ENCODE measurements at places on chromosomes 1 and 21.

DNA sequence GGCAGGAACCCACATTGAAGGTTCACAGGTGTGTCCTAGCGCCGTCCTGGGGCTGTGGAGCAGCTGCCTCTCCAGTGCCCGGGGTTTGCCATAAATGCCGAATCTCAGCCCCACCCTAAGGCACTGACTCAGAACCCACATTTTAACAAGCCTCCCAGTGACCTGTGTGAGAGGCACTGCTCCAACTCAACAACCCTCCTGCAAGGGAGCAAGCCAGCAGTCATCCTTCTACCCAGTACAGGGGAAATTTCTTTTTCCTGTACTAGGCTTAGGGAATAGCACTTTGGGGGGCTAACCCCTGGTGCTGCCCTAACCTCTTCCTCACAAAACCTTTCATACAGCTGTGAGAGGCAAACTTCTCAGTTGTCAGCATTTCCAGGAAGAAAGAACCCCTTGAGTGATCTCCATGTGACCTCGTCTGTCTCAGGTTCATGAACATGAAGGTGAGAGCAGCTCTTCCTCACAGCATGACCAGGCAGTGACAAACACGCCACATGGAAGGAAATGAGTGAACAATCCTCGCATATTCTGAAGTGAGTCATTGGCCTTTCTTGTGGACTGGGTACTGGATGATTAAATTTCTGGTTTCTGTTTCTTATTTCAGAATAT, 11.4 kb upstream of the BCAR3 start:
- DNase-seq: no peak

DNA sequence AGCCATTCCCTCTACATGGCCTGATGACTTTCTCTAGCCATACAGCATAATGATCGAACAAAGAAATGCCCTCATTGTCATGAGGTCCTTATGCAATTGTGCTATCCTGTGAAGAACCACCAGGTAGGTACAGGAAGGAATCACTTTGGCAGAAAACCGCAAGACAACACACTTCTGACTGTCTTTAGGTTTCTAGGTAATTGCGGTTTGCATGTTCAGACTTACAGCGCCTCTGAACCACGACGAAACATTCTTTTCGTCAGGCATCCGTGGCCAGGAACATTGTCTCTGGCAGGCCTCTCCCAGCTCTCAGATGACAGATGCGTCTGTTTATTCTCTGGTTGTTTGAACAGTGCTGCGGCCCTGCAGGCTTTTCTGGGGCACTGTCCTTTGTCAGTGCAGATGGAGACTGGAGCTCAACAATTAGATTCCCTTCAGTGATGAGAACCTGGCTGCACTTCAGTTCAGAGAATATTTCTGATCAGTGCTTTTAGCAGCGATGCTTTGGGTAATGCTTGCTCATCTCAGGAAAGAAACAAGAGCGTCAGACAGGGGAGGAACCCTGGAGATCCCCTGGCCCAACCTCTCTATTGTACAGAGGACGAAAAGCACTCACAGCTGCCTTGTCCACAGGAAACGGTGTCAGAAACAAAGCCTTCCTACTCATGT, 63.4 kb downstream of the B3GALT5 start:
- DNase-seq: no peak

- DNase-seq: no peak
Measured at GRCh38 chr1:22340873-22341272, 110.8 kb upstream of the ZBTB40 start.

DNA sequence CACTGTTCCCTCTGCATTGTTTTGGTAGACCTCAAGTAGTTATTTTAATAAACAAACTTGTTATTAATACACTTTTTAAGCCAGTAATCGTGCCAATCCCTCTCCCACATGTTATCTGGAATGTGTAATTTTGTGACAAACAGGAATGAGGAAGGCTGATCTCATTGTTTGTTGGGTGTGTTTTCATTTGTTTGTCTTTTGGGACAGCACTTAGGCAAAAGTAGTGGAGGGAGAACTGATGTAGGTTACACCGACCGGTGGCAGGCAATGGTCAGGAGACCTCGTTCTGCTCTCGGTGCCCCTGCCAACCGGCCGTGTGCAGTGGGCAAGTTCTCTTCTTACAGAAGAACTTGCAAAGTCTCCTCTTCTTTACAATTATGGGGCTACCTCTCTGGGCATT, 99.8 kb downstream of the HUNK start:
- no peak for DNase-seq

DNA sequence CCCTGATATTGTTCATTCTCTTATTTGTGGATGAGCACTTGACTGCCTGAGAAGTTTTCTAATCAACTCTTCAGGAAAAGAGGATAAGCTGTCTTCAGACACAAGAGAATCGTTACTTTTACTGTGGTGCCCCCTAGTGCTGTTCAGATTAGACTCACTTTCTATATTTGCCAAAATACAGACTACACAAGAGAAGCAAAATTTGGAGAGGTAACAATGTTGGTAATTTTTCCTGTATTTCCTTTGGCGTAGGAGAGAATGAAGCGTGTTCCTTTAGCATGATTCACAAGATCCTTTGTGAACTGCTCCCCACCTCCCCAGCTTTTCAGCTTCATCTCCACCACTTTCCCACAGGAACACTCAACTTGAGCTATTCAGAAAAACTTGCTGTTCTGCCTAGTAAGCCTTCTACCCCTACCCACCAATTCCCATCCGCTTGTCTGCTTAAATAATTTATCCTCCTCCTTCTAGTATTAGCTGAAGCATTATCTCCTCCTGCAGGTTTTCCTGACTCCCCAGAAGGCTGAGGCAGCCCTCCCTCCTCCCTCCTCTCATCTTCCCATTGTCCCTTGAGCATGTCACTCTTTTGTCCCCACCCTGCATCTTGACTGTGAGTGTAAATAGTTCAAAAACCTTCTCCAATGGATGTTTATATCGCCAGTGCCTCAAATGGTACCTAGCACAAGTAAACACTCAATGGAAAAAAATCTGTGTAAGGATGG, 4.5 kb downstream of the TNFSF4 start:
- DNase-seq: no peak

DNA sequence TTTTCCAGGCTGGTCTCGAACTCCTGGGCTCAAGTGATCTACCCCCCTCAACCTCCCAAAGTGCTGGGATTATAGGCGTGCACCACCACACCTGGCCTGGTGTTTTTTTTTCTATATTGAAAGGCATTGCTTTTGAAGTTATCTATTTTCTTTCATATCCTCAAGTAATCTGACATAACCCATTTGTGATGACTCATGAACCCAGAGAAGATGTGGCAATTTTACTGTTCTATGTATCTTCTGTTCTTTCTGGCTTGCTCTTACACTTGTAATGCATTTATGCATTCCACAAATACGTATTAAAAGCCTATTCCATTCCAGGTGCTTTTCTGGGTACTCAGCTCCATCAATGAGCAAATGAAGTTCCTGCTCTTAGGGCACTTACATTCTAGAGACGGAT, 29.9 kb upstream of the ERRFI1 start:
- no peak for DNase-seq

- DNase-seq: no peak
Measured at GRCh38 chr1:212973899-212974298, 23.6 kb downstream of the VASH2 start.

DNA sequence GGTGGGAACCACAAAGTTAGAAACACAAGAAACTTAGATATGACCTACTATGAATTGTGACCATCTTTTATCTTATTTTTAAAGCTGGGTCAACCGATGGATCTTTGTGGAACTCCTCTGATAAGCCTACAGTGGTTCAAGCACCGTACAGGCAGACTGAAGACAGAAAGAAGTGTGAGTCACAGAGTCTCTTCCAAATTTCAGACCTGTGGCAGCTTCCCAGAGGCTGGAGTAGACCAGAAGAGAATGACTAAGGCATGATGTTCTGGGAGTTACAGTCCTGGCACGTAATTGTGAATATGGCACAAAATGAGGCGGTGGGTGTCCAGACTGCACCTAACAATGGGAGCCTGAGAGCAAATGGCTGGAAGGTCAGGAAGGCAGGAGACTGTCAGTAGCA, 70.0 kb downstream of the LMO4 start:
- peak; percentile 51 for DNase-seq

GRCh38 chr21:33835920-33836319, 79.7 kb downstream of the ATP5PO start:
- DNase-seq: no peak

DNA sequence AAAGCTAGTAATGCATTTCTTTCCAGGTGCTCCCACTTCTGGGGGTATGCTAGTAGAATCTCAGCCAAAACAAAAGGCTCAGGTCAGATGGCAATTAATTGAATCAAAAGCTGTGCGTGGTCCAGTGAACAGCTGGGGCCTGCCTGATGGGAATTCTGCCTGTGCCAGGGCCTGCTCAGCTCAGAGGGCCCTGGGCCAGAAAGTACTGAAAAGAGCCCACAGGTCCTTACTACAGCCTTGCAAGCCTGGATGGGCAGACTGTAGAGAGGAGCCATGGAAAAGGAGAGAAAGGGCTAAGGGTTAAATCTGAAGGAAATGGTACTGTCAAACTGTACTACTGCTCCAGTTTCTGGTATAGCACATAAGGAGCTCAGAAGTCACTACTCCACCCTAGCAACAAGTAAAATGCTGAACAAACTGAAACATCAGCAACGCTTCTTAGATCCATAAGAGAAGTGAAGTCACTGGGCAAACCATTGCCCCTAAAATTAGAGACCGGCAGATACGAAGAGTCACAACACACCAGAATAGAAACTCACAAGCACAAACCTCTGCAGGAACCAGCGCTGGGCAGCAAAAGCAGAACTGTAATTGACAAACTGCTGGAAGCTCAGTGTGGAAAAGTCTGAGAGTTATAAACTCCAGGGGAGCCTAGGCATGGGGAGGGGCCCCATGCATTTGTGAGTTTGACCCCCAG, 121.1 kb upstream of the SYT6 start:
- DNase-seq: peak; percentile 80

- DNase-seq: no peak
Measured at GRCh38 chr21:22280851-22281250, 1282.6 kb downstream of the NCAM2 start.

GRCh38 chr1:161506336-161507223, 1.3 kb downstream of the FCGR2A start:
- no peak for DNase-seq

GRCh38 chr1:22217811-22218460, 75.0 kb upstream of the WNT4 start:
- DNase-seq: no peak

DNA sequence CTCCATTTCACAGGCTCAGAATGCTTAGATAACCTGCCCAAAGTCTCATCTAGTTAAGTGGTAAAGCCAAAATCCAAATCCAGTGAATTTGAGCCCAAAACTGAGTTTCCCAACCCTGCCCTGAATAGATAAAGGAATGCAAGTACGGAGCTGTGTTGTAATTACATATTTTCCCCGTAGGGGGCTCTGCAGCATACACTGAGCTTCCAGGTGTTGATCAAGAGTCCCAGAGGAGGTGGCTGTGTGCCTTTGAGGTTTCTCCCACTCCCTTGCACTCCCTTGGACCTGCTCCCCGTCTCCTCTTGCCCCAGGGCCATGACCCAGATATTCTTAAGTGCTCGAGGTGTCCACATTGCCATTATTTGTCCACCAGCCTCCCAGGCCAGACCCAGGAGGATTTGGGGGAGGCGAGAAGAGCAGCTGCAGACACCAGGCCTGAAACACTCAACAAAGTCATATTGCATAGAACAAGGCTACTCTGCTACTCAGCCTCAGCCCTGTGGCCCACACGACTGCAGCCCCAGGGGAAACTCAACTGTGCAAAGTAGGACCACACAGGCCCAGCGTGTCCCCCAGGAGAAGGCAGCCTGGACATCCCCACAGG, 18.4 kb upstream of the LY9 start:
- DNase-seq: no peak

DNA sequence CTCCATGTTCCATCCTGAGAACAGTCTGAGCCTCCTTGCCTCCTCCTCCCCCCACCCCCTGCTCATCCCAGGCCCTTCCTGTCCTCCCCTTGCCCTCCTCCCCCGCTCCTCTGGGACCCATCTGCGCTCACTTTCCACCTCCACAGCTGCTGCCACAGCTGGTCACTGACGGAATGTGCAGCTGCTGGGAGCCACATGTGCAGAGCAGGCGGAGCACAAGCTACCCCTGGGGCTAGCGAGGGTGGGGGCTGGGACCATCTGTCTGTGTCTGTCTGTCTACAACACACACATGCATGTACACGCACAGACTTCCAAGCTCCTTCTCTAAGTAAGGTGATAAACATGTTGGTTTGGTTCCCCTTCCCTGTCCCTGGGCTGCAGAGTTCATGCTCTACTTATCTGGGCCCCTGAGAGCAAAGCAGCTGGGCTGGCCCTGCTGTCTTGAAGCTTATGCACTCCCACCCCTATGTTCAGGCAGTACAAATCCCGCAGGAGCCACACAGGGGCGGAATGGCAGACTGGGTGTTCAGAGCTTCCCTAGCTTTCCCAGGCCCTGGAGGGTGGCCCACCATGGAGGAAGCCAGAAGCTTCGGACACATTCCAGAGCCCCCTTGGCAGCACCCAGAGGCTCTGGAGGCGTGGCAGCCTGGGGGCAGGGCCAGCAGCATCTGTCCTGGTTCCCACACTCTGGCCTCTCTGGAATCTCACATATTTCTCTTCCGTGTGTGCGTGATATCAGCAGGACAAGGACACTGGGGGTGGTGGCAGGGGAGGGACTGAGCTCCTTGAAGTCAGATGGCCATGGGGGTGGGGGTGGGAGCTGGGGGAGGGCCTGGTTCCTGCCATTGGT, 7.0 kb upstream of the HEYL start:
- no peak for DNase-seq

DNA sequence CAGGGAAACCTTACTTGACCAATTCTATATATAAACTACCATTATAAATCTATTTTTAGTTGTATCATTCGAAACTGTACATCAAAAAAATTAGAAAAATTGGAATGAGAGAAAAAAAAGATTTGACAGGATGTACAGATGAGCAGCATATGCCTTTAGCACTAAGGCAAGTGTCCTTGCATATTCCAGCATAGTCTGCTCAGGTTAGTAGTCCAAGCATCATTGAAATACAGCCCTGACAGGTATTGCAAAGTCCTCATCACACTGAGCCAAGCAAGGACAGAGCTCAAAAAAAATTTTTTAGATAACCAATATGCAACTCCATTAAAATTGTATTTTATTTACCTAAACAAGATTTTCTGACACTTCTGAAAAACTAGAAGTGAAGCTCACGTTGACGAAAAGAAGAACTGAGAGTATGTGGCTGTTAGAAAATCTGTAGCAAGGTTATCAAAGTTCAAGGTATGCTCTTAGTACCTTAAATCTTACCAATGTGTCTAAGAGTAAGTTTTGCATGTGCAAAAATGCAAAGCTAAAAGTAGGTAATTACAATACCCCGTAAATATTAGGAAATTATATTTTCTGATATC, 465.6 kb upstream of the ADGRL4 start:
- no peak for DNase-seq

DNA sequence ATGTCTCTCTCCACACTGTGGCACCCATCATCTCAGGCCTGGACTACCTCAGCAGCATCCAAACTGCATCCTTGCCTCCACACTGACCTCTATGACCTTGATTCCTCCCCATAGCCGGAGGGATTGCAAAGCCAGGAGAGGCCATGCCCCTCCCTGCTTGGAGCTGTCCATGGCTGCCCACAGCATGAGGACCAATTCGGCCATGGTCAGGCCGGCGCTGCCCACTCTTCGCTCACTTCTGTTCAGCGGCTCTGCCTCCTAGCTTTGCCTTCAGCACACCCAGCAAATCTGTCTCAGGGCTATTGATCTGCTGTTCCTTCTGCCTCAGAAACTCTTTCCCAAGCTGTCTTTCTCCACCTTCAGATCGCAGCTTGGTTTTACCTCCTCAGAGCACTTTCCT, 94.5 kb downstream of the TNR start:
- DNase-seq: no peak
